Body of pancreas (tissue), 4 donors: ENCODE measurements at places on chromosomes 2 and 18.

- H3K36me3 ChIP-seq, result no peaks in the 10 kb centered on the region
- DNase-seq, result no peak
- no peaks in the 10 kb centered on the region for H3K4me1 ChIP-seq
- H3K4me3 ChIP-seq, result no peak overlapping the region
- no peaks in the 10 kb centered on the region for H3K27me3 ChIP-seq
- H3K27ac ChIP-seq, result no peak overlapping the region
Measured at GRCh38 chr2:103594823-103595222, 833.0 kb downstream of the TMEM182 start.

GRCh38 chr2:43611987-43612894 is 16.4 kb upstream of the THADA start:
- no peaks in the 10 kb centered on the region for H3K27me3 ChIP-seq
- H3K4me3 ChIP-seq, result no peak overlapping the region
- DNase-seq, result peak; percentile 70
- no peak overlapping the region for H3K27ac ChIP-seq
- H3K36me3 ChIP-seq, result no peaks in the 10 kb centered on the region

- H3K4me3 ChIP-seq, result no peak overlapping the region
- no peak for DNase-seq
- H3K4me1 ChIP-seq, result no peaks in the 10 kb centered on the region
- H3K27me3 ChIP-seq, result no peaks in the 10 kb centered on the region
Measured at GRCh38 chr18:25247725-25248124, 104.2 kb downstream of the ZNF521 start.

DNA sequence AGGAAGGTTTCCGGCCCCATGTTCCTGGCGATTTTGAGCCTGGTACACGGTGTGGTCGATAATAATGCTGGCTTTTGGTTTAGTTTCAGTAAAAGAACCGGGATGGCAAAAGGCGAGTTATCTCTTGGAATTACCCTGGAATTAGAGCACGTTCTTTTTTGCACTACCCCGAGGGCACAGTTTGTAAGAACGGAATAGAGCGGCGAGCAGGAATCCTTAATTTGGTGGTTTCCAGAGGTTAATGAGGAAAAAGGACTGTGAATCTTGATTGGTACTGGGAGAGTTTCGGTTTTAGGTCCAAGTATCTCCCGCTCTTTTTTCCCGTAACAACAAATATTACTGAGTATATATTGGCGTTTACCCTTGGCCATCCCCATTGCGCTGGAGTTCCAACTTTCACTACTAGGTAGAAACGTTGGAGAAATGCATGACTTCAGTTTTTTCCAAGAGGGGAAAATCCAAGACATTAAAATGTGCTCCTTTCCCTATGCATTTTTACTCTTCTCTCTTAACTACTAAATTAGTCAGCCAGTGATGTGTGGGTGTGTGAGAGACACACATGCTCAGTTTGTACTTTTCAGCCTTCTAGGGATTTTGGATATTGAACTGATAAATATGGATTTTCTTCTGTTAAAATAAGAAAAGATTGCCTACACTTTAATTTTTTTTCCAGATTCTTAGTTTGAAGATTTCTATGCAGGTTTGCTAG is 160.8 kb downstream of the AGPS start:
- no peaks in the 10 kb centered on the region for H3K36me3 ChIP-seq
- peak overlapping the region; percentile 53 for H3K4me3 ChIP-seq
- no peak for DNase-seq
- H3K27me3 ChIP-seq, result no peaks in the 10 kb centered on the region
- peak overlapping the region; percentile 95 for H3K27ac ChIP-seq

DNA sequence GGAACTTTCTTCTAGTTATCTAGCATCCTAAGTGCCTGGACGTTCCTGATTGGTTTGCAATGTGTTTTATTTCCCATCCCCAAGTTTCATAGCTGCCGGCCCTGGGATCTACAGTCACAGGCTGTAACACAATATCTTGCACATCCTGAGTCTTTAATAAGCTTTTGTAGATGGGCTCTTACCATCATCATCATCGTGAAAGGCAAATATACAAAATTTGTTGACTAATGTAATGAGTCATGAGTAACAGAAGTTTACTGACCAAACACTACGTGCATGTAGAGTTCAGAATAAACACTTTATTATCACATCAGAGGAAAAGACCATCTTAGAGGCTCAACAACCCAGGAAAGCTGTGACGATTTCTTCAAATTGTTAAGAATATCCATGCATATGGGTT is 8.1 kb upstream of the TYMS start:
- H3K4me1 ChIP-seq, result no peaks in the 10 kb centered on the region
- DNase-seq, result no peak
- no peaks in the 10 kb centered on the region for H3K36me3 ChIP-seq
- H3K4me3 ChIP-seq, result no peak overlapping the region

DNA sequence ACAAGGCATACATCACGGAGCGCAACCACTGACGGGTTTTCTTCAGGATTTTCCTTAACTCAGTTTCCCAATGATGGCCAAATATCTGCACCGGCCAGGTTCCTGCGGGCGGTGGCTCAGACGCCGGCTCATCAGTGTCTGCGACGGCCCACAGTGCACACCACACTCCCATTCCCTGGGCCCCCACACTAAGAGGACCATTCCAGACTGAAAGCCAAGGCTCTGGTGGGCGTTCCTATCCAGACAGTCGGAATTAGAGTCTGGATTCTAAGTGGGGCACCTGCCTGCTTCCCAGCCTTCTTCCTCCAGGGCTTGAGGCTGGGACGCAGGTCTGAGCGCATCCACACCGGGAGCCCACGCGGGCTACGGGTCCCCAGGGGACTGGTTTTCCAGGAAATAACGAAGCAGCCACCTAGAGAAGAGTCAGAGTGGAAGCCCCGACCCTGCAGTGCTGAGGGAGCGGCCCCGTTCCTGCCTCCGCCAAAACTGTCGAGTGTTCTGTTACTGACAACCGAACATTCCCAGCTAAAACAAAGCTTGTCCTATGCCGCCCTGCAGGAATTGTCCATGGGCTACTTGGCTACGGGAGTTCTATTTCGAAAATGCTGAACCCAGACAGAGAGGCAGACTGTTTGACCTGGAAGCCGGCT is 75.3 kb downstream of the TMEM18 start:
- no peaks in the 10 kb centered on the region for H3K4me1 ChIP-seq
- DNase-seq, result no peak
- H3K36me3 ChIP-seq, result no peaks in the 10 kb centered on the region
- no peaks in the 10 kb centered on the region for H3K27me3 ChIP-seq
- H3K27ac ChIP-seq, result no peak overlapping the region
- H3K4me3 ChIP-seq, result no peak overlapping the region

- DNase-seq, result peak; percentile 74
- H3K36me3 ChIP-seq, result no peaks in the 10 kb centered on the region
- no peak within 1 kb of the TSS for H3K4me3 ChIP-seq
- H3K27ac ChIP-seq, result peak within 1 kb of the TSS; percentile 12
- peaks cover 25% of the 10 kb centered on the region for H3K27me3 ChIP-seq
Measured at GRCh38 chr2:10721396-10722251, at the start of gene ATP6V1C2. TSS of gene ATP6V1C2 (plus strand) at chr2:10721630. CDS start at chr2:10722850, 1,220 bp downstream.

GRCh38 chr18:7000484-7001096 is 117.0 kb downstream of the LAMA1 start:
- H3K27me3 ChIP-seq, result no peaks in the 10 kb centered on the region
- DNase-seq, result peak; percentile 53
- no peak overlapping the region for H3K4me3 ChIP-seq
- H3K36me3 ChIP-seq, result no peaks in the 10 kb centered on the region

DNA sequence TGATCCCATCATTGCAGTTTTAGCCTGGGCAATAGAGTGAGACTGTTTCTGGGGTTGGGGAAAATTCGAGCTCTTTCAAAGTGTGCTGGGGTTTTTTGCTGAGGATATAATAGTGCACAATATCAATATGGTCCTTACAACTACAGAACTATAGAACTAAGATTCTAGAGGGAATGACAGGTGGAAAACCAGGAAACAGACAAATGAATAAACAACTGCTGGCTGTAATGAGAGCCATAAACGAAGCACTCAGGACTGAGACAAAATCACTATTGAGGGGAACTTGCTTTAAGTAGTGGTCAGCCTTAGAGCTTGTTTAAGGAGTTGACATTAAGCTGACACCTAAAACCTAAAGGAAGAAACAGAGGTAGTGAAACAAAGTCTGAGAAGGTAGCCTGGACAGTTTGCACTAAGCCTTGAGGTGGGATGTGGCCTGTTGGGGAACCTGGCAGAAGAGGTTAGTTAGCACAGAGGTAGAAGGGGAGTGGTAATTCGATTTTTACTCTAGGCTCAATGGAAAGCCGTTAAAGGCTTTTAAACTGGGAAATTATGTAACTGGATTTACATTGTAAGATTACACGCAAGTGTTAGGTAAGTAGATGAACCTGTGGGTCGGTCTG is 33.8 kb downstream of the LCLAT1 start:
- H3K4me1 ChIP-seq, result peaks cover 3% of the 10 kb centered on the region
- H3K27ac ChIP-seq, result no peak overlapping the region
- H3K4me3 ChIP-seq, result no peak overlapping the region
- H3K27me3 ChIP-seq, result no peaks in the 10 kb centered on the region

DNA sequence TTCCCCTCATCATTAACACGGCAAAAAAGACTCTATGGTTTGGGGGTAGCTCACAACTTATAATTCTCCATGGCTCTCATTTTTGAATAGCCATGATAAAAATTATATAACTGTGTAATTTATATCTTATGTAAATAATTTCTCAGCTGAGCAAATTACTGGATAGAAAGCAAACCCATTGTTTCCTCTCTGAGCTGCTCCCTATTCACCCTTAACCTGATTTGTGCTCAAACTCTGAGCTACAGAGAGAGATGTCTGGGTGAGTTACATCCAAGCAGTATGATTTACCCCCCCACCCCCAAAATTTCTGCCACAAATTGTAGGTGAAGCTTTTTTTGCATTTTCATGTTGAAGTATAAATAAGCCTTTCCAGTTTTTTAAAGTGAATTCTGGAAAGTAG is 123.7 kb downstream of the TFCP2L1 start:
- no peaks in the 10 kb centered on the region for H3K36me3 ChIP-seq
- no peak overlapping the region for H3K27ac ChIP-seq
- H3K27me3 ChIP-seq, result no peaks in the 10 kb centered on the region
- no peak for DNase-seq

DNA sequence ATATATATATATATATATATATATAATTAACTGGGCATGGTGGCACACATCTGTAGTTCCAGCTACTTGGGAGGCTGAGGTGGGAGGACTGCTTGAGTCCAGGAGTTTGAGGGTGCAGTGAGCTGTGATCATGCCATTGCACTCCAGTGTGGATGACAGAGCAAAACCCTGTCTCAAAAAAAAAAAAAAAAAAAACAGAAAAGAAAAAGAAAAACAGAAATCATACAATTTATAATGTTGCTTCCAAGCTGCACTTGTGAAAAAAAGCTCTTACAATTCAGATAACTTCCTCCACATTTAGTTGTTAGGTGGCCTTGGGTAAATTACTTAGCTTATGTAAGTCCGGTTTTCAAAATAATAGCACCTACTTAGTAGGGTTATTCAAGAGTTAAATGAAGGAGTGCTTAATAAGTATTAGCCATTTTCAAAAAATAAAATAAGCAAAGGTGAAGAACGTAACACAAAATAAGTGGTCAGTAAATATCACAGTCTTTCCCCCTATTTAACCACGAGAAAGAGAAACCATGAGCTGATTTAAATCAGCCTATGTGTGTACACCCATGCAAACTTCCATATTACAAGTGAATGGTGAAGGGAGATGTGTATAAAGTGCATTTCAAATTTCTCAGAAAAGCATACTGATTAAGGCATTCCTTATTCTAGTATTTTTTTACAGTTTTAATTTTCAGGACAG is 2.3 kb downstream of the WIPF1 start:
- no peaks in the 10 kb centered on the region for H3K27me3 ChIP-seq
- H3K4me3 ChIP-seq, result no peak overlapping the region
- no peak for DNase-seq
- H3K4me1 ChIP-seq, result no peaks in the 10 kb centered on the region
- peak overlapping the region; percentile 57 for H3K27ac ChIP-seq

- no peak overlapping the region for H3K27ac ChIP-seq
- no peaks in the 10 kb centered on the region for H3K4me1 ChIP-seq
- no peak for DNase-seq
- no peaks in the 10 kb centered on the region for H3K36me3 ChIP-seq
Measured at GRCh38 chr2:79487399-79487798, 25.5 kb upstream of the CTNNA2 start.

DNA sequence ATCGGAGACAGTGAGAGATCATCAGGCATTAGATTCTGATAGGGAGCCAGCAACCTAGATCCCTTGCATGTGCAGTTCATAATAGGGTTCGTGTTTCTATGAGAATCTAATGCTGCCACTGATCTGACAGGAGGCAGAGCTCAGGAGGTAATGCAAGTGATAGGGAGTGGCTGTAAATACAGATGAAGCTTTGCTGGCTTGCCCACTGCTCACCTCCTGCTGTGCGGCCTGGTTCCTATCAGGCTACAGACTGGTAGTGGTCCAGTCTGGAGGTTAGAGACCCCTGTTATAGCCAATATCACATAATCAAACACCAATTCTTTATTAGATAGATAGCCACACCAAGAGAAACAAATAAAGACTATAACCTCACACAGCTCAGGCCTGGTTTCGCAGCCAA is 51.0 kb upstream of the NBEAL1 start:
- no peak overlapping the region for H3K27ac ChIP-seq
- H3K4me3 ChIP-seq, result no peak overlapping the region
- no peaks in the 10 kb centered on the region for H3K36me3 ChIP-seq

GRCh38 chr18:34158881-34159690 is 65.6 kb downstream of the NOL4 start:
- H3K4me3 ChIP-seq, result no peak overlapping the region
- H3K27me3 ChIP-seq, result no peaks in the 10 kb centered on the region
- peak; percentile 50 for DNase-seq
- H3K27ac ChIP-seq, result peak overlapping the region; percentile 8
- peaks cover 5% of the 10 kb centered on the region for H3K4me1 ChIP-seq

GRCh38 chr2:37377187-37377532 is 32.7 kb downstream of the QPCT start:
- H3K27me3 ChIP-seq, result no peaks in the 10 kb centered on the region
- no peaks in the 10 kb centered on the region for H3K4me1 ChIP-seq
- no peak overlapping the region for H3K27ac ChIP-seq
- DNase-seq, result no peak
- no peak overlapping the region for H3K4me3 ChIP-seq

- H3K4me3 ChIP-seq, result no peak overlapping the region
- DNase-seq, result no peak
- no peaks in the 10 kb centered on the region for H3K27me3 ChIP-seq
Measured at GRCh38 chr2:225354281-225354774, 45.2 kb upstream of the NYAP2 start.

DNA sequence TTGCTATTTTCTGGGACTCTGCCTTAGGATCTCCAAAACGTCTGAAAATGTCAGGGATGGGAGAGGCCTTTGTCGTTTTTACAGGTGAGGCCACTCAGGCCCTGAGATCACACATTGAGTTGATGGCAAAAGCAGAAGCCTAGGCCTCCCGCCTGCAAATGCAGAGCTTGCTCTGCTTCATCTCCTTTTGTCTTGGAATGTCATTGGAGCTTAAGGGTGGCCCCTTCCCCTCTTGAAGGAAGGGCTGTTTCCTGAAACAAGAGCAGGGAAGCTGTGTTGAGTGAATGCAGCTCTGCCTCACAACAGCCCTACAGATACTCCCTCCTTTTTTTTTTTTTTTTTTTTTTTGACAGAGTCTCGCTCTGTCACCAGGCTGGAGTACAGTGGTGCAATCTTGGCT is 123.5 kb downstream of the GLI2 start:
- H3K27ac ChIP-seq, result no peak overlapping the region
- DNase-seq, result no peak
- H3K36me3 ChIP-seq, result no peaks in the 10 kb centered on the region
- no peaks in the 10 kb centered on the region for H3K4me1 ChIP-seq
- H3K27me3 ChIP-seq, result no peaks in the 10 kb centered on the region

GRCh38 chr2:130869441-130870160 is 32.9 kb downstream of the ARHGEF4 start:
- no peaks in the 10 kb centered on the region for H3K36me3 ChIP-seq
- no peak overlapping the region for H3K4me3 ChIP-seq
- H3K27ac ChIP-seq, result no peak overlapping the region
- peaks cover 7% of the 10 kb centered on the region for H3K4me1 ChIP-seq
- no peaks in the 10 kb centered on the region for H3K27me3 ChIP-seq
